ENCODE measurements at places on chromosomes 12 and 14.

DNA sequence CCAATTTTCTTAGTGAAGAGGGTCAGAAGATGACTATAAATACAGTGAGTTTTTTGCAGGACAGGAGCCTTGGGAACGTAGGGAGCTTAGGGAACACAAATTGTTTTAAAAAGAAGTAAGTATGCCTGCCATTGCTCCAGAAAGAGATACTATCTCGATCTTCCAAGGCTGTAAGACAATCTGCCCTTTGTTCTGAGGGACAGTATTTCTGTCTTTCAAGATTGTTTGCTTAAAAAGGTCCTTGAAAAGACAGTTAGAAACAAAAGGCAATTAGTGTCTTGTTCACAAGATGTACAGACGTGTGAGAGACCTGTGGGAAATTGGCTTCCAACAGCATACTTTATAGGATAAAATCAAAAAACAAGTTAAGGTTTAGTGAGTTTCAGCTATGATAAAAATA is 321.2 kb upstream of the FAR2 start:
- DNase-seq: no peak

- DNase-seq: peak; percentile 93
Measured at GRCh38 chr12:13278249-13278787, 81.8 kb downstream of the EMP1 start.

- no peak for DNase-seq
Measured at GRCh38 chr12:50985322-50985721, 33.0 kb downstream of the HIGD1C start.

DNA sequence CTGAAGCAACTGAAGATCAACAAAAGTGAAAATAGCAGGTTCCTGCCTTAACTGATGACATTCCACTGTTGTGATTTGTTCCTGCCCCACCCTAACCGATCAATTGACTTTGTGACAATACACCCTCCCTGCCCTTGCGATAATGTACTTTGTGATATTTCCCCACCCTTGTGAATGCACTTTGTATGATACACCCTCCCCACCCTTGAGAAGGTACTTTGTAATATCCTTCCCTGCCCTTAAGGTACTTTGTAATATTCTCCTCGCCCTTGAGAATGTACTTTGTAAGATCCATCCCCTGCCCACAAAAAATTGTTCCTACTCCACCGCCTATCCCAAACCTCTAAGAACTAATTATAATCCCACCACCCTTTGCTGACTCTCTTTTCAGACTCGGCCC is 41.4 kb downstream of the BCAT1 start:
- DNase-seq: no peak

DNA sequence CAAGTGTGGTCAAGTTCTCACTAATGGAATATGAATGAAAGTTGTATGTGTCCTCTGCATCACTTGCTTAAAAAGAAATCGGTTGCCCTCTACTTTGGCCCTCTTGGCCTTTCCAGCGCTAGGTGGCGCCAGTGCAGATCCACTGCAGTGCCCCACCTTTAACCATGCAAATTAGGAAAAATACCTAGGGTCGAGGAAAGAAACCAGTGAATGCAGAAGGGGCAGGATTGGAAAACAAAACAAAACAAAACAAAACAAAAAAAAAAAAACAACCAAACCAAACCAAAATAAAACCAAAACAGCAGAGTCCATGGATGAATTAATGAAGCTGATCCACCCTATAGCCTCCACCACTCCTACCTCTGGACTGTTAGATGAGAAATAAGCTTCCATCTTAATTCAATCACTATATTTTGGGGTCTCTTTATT is 12.9 kb upstream of the NEMF start:
- DNase-seq: peak; percentile 88

- DNase-seq: no peak
Measured at GRCh38 chr12:21526053-21526452, at the start of gene SPX. Gene SPX (plus strand): TSS chr12:21526296. CDS start chr12:21526473, 177 bp downstream.

- no peak for DNase-seq
Measured at GRCh38 chr12:105899589-105899988, 239.2 kb downstream of the NUAK1 start.

- no peak for DNase-seq
Measured at GRCh38 chr12:113049976-113050742, 6.4 kb upstream of the DTX1 start.

- DNase-seq: no peak
Measured at GRCh38 chr12:49825971-49826421, 2.2 kb downstream of the NCKAP5L start.

DNA sequence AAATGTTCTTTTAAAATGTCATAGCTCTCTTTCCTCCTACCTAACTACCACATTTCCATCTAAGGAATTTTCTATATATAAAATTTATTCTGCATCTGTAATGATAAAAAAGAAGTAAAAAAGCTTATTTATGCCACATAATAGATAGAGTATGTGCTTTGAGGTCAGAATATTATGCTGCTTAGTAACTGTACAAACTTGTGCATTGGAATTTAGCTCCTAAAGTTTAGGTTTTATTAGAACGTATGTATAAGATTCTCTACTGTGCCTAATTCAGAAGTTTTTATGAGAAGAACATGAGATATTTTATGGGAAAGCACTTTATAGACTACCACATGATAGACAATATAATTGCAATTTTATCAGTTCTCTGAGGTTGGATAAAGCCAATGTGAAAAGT is 384.6 kb downstream of the SLC16A7 start:
- DNase-seq: no peak

- DNase-seq: no peak
Measured at GRCh38 chr12:66774929-66775328, 96.1 kb upstream of the GRIP1 start.

DNA sequence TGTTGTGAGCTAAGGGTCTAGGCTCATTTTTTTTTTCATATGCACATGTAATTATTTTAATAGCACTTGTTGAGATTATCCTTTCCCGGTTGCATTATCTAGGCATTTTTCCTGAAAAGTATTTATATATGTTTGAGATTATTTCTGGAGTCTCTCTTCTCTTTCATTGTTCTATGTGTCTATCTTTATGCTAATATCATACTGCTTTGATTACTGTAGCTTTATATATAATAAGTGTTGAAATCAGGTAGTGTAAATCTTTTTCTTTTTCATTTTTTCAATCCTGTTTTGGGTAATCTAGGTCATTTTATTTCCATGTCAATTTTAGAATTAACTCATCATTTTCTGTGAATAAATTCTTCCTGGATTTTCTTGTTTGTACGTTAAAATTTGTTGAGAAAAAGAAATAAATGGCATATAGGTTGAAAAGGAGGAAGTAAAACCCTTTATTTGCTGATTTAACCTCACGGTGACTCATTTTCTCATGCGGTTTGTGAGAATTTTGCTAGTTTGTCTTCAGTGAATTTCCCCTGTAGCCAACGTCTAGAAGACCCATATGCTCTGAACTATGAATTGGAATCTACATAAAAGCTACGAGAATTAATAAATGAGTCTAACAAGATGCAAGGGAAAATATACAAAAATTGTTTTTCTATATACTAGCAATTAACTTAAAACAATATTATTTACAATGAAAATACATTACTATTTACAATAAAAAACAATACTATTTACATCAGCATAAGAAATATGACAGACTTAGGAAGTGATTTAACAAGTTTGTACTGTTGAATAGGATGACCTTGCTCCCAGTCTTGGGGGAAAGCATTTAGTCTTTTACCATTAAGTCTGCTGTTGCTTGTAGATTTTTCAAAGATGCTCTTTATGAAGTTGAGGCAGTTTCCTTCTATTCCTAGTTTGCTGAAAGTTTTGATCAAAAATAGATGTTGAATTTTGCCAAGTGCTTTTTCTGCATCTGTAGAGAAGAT is 105.0 kb downstream of the SNAPC1 start:
- DNase-seq: no peak

DNA sequence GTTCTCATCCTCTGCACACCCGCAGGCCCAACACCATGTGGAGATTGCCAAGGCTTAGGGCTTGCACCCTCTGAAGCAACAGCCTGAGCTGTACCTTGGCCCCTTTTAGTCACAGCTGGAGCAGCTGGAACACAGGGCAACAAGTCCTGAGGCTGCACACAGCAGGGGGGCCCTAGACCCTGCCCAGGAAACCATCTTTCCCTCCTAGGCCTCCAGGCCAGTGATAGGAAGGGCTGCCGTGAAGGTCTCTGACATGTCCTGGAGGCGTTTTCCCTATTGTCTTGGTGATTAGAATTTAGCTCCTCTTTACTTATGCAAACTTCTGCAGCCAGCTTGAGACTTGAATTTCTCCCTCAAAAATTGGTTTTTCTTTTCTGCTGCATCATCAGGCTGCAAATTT is 373.5 kb upstream of the CLEC14A start:
- DNase-seq: no peak

DNA sequence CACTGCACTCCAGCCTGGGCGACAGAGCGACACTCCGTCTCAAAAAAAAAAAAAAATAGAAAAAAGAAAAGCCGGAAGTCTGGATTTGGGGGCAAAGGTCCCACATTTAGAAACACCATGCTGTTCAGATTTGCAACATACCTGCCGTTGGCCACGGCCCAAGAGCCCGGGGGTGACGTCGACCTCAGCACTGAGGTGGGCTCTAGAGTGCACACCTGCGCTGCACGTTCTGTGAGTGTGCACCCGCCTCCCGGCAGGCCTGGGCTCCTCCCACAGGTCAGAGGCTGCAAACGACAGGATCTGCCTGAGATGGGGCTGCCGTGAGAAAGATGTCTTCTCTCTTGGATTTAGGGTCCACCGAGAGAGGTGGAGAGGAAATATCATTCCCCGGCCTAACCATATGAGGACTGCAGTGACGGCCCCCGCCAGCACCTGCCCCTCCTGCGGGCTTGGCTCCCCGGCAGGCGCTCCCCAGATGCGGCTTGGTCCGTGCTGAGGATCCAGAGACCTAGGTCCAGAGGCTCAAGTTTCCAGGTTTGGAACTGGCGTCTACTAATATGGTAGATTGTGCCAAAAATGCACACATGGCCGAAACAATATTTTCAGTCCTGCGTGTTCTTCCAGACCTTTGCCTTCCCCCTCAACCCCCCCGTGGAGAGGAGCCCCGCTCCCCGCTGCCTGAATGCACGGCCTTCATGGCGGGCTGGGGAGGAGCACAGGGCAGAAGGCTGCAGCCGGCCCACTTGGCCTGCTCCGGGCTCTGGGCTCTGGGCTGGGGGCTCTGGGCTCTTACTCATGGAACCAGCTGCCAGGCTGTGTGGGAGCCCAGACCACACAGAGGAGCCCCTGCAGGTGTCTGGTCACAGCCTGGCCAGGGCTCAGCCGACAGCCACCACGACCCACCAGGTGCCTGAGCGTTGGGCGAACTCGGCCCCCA is 58.8 kb upstream of the FBRSL1 start:
- DNase-seq: no peak

DNA sequence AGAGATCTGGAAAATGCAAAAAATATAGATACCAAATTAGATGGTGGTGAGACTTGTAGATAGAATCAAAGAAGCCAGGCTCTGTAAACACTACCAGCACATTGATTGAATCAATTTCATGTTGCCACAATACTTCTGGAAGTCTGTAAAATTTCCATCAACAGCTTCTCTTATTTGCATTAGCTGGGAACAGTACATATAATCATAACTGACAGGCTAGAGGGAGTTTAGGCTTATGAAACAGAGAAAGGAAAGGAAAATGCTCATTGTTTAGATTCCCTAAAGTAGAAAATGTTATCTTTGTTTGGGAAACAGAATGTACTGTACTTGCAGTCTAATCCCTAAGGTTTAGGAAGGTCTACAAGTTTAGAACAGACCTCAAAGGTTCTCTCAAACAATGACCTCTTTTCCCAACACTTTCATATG is 335.2 kb downstream of the CEP128 start:
- no peak for DNase-seq

DNA sequence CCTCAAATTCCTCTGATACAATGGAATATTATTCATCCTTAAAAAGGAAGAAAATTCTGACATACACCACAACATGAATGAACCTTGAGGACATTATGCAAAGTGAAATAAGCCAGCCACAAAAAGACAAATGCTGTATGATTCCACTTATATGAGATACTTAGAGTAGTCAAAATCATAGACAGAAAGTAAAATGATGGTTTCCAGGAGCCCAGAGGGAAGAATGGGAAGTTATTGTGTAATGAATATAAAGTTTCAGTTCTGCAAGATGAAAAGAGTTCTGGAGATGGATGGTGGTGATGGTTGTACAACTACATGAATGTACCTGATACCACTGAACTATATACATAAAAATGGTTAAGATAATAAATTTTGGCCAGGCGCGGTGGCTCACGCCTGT is 18.3 kb downstream of the VWF start:
- DNase-seq: no peak

DNA sequence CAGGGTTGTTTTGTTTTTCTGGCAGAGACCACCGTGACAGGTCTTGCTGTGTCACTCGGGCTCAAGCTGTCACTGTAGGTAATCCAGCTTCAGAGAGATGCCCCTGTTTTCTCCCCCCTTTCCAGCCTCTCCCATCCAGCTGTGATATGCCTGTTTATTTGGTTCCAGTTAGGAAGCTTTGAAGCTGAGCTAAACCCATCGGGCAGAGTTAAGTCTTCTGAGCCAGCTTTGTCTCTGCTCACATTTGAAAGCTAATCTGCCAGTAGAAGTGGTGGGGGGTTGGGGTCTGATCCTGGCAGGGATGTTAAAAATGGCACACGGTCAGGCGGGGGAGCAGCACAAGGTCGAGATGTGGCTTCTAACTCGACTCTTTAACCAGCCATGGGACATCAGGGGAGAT is 130.0 kb downstream of the TSPAN9 start:
- DNase-seq: no peak

GRCh38 chr12:26400627-26401026 is 205.3 kb downstream of the SSPN start:
- no peak for DNase-seq

DNA sequence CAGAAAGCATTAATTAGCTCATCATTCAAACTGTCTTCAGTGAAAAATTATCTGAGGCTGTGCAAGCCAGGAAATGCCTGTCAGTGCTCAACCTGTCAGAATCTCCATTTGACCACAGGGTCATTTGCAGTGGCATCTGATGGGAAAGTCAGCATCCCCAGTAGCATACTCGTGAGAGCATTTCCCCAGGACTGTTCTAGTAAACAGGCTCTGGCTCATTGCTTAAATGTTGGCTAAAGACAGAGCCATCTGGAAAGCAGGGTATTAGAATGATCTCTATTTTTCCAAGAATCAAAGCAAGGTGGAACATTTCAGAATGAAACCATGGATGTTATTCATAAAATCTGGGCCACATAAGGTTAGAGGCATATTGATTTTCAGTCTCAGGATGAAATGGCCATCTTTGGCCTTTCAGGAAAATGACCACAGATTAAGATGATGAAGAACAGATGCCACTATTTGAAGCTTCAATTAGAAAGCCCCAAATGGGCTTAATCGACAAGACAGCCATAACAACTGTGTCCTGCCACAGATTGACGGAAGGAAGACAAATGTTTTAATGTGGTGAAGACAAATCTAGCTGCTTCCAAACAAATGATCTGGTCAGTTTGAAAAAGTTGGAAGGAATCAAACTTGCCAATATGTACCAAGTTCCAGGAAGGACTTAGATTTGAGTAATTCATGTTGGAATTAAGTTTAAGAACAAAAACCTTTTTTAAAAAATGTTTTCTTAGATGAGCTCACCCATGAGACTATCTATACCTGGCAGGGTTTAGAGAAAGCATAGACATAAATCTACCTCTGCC is 94.0 kb upstream of the FAR2 start:
- no peak for DNase-seq

DNA sequence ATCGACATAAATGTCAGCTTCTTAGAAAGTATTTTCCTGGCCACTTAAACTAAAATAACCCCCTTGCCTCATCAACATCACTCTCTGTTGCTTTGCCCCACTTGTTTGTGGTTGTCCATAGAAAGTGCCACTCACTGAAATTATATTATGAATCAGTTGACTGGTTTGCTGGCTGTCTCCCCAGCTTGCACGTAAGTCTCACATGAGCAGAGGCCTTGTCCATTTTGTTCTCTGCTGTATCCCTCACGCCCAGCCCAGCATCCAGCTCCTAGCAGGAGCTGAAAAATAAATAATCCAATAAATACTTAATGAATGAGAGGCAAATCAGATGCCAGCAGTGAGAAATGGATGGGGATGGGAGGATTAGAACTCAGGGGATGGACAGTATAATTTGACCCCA is 159.3 kb downstream of the KSR2 start:
- no peak for DNase-seq

Measured in posterior cingulate gyrus (tissue), 11 donors.